Substantia nigra (tissue), 51 donors: ENCODE measurements at places on chromosomes 7 and 10.

DNA sequence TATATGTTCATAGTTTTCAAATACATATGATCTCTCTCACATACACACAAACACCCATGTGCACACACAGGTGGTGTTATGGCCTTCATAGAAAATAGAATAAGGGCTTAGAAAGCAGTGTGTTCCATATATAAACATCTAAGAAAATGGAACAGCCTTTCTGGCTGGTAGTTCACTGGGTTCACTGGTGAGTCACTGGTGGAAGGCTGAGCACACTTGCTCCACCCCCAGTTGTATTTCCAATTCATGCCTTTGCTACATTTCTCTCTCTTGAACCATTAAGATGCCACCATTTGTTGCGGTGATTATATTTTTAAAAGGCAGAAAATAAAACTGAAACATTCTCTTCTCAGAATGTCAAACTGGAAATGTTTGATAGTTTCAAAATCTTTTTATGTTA, 252.1 kb downstream of the GLI3 start:
- no peak for DNase-seq

DNA sequence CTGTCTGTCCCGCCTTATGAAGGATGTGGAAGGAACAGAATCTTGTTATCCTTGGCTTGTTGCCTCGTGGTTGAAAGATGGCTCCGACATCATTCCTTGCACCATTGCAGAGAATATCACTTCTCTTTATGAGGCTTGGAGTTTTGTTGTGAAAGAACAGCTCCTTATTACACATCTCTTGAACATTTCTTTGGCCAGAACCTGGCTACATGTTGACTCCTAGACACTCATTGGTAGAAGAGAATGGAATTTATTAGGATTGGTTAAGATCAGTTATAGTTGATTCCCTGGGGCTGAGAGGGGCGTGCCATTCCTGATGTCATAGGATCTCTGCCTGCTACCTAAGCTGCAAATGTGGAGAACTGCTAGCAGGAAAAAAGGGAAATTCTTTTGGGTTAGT, 180.5 kb upstream of the CTBP2 start:
- no peak for DNase-seq

- no peak for DNase-seq
Measured at GRCh38 chr7:158241919-158242318, 345.7 kb downstream of the PTPRN2 start.

GRCh38 chr10:99539120-99539519, 6.4 kb downstream of the NKX2-3 start:
- no peak for DNase-seq

DNA sequence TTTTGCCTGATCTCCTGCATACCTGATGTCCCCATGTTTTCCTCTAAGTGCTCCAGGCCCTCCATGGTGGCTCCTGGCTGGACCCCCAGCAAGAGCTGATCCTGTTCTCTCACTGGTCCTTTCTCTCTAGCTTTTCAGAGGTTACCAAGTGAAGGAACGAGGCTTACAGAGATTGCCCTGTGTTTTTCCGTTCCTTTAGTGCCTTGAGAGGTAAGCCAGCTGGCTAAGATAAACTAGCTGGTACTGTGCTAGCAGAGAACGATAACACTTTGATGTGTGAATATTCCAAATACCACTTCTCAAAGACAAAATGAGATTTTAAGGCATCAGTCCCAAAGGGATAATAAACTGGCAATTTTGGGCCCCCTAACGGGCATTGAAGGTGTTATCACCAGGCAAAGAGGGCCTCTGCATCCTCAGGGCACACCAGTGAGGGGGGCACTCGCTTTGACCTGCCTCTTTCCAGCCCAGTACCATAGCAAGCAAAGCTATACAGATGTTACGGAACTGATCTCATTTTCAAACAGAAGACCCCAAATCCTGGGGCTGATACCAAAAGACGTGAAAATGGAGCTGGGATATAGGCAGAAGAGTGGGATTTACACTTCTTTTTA, 8.4 kb upstream of the CCNY start:
- no peak for DNase-seq

DNA sequence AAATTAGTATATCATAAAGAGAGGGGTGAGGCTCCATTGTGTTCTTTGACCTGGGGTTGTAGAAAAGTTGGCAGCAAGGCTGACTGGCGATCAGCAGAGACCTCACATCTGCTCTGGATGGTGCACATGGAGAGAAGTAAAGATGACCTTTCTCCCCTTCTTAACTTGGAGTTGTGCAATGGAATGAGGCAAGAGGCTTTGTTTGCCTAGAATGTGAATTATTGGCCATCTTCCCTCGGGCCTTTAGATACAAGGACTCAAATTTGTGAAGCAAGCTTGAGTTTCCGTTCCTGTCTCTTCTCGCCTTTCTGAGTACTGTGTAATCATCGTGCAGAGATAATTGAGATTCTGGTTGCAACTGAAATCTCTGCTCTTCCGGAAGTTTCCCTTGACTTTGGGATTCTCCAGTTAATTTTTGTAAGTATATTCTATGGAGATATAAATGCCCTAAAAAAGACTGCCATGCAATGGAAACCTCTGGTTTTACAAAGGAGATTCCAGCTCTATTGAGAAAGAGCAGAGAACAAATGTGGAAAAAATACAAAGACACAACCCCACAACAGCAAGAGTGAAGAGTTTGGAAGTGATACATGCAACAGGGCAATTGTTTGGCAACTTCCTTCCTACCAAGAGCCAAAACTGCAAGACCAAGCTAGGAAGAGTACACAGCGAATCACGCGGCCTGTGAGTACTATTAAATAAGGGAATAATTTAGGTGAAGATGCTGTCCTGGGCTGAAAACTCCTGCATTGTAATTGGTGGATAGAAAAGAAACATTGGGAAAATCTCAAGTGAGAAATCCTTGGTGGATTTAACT, 542.3 kb upstream of the NRP1 start:
- DNase-seq = no peak

- DNase-seq = no peak
Measured at GRCh38 chr10:93570383-93570782, 3.9 kb downstream of the FFAR4 start.

DNA sequence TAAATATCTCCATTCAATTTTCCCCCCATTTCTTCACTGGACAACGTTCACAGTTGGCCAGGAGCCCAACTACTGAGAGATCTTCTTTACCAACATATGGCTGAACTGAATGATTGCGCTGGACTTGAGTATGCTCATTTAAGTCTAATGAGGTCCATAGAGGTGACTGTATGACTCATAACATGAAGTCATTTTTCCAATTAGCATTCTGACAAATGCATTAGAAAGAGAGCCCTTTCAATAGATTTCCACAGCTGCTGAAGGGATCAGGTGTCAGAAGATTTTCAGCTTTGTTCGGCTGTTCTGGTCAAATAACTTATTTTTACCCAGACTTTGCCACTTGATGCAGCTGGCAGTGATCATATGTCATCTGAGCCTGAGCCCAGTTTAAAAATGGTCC, 438.0 kb downstream of the ETV1 start:
- DNase-seq = no peak

GRCh38 chr7:135204341-135204749, 7.0 kb downstream of the WDR91 start:
- DNase-seq = no peak

- no peak for DNase-seq
Measured at GRCh38 chr10:78389419-78389818, 355.8 kb downstream of the RPS24 start.

- no peak for DNase-seq
Measured at GRCh38 chr7:82241356-82241755, 202.2 kb downstream of the CACNA2D1 start.

DNA sequence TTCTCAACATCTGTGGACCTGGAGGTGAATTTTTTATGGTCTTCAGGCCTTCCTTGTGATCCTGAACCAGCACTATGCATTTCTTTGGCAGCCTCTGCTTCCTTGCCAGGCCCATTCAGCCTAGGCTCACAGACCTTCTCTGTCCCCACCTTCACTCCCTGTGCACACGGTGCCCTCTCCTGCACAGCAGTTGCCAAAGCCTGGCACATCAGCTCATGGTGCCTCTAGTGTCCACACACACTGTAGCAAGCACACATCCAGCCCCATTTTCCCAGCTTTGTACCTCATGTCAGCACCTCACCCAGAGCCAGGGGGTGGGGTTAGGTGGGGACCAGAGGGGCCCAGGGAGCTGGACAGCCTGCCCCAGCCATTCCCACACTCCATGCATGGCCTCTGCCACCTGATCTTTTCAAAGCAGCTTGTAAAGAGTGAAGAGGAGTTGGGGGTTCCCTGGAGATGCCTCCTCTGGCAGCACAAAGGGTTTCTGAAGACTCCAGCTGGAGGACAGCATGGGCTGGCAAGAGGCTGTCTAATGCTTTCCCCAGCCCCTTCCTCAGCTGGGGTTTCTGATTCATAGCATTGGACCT, 57.9 kb upstream of the TMEM72 start:
- no peak for DNase-seq

GRCh38 chr10:78555128-78555527, 513.6 kb upstream of the ZMIZ1 start:
- DNase-seq = no peak
